CD8-positive, alpha-beta T cell (primary cell): ENCODE measurements at places on chromosomes 13 and 19.

GRCh38 chr13:43000676-43001075, 8.6 kb upstream of the EPSTI1 start:
- DNase-seq = no peak

DNA sequence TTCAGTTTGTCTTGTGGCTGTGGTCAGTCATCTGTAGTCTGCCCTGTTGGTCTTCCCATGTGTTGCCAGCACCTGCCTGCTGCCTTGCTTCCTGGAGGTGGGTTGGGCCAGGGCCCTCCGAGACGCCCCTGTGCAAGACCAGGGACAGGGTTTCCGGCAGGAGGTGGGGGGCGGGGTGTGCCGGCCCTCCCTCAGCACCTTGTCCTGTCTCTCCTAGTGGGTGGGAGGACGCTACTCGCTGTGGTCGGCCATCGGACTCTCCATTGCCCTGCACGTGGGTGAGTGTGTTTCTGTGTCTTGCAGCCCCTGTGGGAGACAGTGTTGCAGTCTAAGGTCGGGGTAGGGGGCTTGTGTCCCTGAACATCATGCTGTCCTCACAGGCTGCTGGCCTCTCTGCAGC, 11.2 kb upstream of the PDCD2L start:
- no peak for DNase-seq

GRCh38 chr19:18903156-18904037, 7.4 kb upstream of the CERS1 start:
- no peak for DNase-seq

DNA sequence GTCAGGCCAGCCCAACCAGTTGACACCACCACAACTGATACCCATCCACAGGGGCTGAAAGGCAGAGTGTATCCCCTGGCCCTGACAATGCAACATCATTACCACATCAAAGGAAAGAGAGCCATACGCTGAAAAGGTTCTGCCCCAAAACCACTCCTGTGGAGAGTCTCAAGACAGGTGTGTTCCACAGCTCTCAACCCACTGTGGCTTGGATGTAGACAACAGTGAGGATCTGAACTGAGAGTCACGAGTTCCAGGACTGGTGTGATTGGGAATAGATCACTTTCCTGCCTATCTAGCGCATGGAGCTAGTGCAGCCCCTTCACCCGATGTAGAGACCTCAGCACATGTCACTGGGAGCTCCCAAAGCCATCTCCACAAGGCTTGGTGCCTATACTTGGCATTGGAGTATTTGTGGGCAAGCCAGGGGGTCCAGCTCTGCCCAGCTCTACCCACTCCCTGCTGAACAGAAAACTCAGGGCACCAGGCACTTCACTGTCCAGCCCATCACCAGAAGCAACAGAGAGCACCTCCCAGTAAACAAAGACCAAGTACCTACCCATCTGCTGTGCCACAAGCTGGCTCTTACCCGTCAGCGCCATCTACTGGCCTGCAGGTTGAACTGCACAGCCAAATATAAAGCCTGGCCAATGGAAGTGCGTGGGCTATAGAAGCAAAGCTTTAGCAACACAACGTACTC, 579.5 kb downstream of the UQCRFS1 start:
- peak; percentile 19 for DNase-seq

DNA sequence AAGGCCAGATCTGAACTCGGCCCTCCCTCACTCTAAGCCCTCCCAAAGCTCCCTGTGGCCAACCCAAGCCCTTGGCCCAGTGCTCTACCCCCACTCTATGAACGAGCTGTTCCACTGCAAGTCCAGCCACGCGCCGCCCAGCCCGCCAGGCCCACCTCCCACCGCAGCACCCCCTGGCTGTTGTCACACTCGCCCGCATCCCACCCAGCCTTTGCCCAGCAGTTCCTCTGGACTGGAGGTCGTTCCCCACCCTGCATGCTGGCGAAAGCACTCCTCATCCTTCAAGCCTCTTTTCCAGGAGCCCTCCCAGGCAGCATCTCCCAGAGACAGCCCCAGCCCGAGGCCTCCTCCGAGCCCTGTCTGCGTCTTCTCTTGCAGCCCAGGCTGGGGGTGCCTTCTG, 33.1 kb upstream of the ONECUT3 start:
- no peak for DNase-seq

DNA sequence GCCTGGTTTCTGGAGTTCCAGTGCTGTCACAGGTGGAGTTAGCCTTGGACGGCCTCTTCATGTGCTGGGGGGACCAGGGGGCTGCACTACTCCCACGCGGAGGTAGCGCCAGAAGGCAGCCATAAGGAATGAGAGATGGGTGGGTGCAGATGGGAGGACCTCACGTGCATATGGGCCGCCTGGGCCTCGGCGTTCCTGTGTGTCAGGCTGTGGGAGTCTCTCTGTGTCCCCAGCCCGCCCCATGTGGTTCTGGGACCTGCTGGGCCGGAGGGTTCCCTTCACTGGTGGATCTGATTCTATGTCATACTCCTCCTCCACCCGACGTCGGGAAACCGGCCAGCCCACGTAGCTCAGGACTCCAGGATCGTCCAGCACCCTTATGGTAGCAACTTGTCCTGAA, 149.0 kb upstream of the SOX1 start:
- no peak for DNase-seq

DNA sequence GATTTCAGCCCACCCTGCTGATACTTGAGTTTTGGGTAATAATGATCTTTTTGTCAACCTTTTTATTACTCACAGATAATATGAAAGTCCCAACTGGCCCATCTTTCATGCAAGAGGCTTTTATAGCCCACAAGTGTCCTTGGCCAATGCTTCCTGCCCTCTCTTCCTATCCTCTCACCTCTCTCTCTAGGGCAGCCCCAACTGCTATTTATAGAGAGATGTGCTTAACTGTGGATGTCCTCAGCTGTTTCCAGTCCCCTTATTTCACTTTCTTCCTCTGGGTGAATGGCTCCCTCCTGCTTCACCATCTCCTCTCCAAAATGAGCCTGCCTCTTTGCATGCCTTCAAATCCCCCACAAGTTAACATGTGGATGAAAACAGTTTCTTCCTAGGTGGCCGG, 27.4 kb downstream of the ARHGEF7 start:
- no peak for DNase-seq

DNA sequence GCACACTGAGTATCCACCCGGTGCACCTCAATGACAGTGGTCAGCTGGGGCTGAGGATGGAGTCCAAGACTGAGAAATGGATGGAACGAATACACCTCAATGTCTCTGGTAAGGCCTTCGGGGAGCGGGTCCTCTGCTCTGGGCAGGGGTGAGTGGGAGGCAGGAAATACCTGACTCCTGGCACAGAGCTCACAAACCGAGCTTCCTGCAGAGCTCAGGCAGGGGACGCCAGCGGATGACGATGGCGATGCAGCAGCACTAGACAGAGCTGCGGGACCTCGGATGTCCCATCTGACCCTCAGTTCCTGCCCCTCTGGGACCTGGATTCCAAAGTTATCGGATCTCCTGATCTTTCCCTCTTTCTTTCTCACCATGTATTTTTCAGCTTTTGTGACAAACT, 3.8 kb downstream of the CD22 start:
- peak; percentile 26 for DNase-seq

- no peak for DNase-seq
Measured at GRCh38 chr13:77859450-77859849, 59.2 kb downstream of the EDNRB start.

DNA sequence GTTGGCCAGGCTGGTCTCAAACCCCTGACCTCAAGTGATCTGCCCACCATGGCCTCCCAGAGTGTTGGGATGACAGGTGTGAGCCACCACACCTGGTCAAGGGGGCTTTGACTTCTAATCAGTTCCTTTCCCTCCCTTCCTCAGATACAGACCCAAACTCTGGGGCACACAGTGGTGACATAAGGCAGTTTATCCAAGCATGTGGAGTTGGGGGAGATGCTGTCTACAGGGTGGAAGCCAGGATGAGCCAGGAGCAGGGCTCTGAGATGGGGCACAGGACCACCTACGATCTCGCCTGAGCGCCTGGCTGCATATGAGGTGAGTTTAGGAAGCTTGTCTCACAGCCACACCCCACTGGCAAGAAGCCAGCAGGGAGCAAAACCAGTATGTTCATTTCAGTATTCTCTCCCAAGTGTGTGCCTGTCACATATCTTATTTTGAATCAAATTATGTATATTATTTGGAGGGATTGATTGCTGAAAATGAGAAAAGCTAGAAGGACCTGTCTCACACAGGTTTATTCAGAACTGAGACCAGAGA, 67.7 kb downstream of the KCTD15 start:
- DNase-seq = no peak

- no peak for DNase-seq
Measured at GRCh38 chr13:112112534-112113276, 45.8 kb downstream of the SOX1 start.

GRCh38 chr13:59300355-59301173, 863.2 kb downstream of the DIAPH3 start:
- no peak for DNase-seq

DNA sequence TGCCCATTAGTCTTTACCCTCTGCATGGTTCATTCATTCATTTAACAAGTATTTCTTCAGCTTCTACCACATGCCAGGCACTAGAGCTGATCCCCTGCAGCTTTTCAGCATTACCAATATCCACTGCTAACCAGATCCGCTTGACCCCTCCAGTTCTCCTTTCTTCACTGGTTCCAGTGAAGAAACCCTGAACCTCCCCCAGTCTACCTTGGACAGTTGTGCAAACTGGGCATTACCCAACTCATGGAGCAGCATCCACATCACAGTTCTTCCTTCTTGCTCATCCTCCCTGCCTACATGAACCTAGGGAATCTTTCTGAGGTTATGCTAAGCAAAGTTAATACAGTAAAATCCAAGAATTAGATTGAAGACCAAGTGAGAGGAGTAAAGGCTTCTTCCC, 78.7 kb upstream of the SERP2 start:
- DNase-seq = no peak

- DNase-seq = no peak
Measured at GRCh38 chr13:105349082-105349723, 1186.3 kb downstream of the EFNB2 start.

DNA sequence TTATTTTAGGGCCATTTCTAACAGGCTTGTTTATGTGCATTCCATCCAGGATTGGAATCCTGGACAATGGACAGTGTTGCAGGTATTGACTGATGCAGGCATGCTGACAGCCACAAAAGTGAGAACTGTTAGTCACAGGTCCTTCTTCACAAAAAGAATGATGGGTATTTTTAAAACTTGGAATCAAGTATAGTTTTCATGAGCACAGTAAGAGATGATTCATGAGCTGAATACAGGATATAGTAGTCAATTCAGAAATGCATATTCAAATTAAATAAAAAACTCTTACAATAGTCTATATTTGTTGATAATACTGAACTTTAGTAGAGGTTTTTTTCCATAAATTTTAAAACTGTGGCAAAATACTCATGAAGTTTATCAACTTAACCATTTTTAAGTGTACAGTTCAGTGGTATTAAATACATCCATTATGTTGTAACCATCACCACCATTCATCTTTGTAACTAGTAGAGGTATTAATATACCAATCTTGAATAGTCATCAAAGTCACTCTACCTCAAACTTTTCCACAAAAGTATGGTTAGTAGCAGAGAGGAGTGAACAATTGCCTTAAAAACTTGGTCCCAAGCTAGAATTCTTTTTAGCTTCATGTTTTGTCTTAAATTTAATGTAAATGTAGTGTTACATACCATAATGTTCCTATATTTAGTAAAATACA, 79.5 kb downstream of the KCNRG start:
- no peak for DNase-seq

GRCh38 chr13:105732806-105733529, 802.5 kb downstream of the EFNB2 start:
- no peak for DNase-seq
